ENCODE measurements at places on chromosomes 11 and 22. TPM values are rescaled to one million over a fixed set of nuclear protein-coding genes. Genes with fewer than 3 reads are reported as not detected.

Gene MGAT3
- total RNA-seq = 0.98 TPM

Gene TBX10
- total RNA-seq = not detected

Gene TRIM6
- total RNA-seq = 11.6 TPM

Gene GP1BB
- total RNA-seq = 1.6 TPM

Gene RBMXL2
- total RNA-seq = not detected

Gene CATSPERZ
- not detected for total RNA-seq

Gene CACNA1I
- not detected for total RNA-seq

Gene CELSR1
- total RNA-seq = 12.5 TPM

Gene EFCAB6
- 0.55 TPM for total RNA-seq

Gene GAS2
- total RNA-seq = 9.1 TPM

Gene PNPLA2
- total RNA-seq = 7.9 TPM

Gene GRIA4
- total RNA-seq = not detected

DNA sequence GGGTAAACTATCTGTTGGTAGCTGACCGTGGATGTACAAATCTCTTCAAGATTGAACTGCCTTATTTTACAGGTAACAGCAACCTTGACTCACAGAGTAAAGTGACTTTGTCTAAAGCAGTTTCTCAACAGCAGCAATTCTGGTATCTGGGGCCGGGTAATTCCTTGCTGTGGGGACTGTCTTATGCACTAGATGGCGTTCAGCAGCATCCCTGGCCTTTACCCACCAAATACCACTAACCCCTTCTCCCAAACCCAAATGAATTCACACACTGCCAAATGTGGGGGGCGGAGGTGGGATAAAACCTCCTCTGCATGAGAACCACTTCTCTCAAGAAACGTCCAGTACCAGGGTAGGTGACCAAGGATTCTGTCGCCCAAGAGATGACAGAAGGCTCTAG lies 1.7 kb upstream of the INCENP start:
- DNase-seq = peak; percentile 55

DNA sequence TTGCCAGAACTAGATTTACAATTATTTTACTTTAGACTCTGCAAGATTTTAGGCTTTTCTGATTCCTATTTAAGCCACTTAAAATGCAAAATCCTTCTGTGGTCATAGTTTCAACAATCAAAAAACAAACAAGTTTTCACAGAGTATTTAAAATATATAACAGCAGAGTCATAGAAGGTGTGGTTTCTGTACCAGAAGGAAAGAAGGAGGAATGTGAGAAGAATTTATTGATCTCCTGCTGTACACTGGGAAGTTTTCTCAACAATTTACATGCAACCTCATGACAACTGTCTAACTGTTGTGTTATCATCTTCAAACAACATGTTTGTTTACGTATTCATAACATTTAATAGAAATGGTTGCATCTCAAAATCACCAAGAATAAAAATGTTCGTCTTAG lies 102.3 kb upstream of the CEP126 start:
- DNase-seq = no peak

DNA sequence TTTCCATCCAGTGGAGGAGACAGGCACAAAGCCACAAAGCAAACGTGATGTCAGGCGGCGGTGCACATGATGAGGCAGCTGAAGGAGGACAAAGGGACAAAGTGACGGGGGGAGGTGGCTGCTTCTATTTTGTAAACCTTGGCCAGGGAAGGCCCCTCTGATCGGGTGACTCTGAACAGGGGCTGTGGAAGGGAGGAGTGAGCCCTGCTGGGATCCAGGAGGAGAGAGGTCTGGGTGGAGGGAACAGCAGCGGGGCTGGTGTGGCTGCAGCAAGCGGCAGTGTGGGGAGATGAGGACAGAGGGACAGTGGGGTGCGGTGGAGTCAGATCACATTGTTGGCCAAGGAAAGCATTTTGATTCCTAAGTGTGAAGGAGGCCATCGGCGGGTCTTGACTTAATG lies 36.7 kb downstream of the SHISAL1 start:
- no peak for DNase-seq

GRCh38 chr22:18979957-18980356 lies 43.9 kb upstream of the PRODH start:
- DNase-seq = no peak

GRCh38 chr11:46694072-46694471 lies 6.3 kb downstream of the ARHGAP1 start:
- DNase-seq = no peak

DNA sequence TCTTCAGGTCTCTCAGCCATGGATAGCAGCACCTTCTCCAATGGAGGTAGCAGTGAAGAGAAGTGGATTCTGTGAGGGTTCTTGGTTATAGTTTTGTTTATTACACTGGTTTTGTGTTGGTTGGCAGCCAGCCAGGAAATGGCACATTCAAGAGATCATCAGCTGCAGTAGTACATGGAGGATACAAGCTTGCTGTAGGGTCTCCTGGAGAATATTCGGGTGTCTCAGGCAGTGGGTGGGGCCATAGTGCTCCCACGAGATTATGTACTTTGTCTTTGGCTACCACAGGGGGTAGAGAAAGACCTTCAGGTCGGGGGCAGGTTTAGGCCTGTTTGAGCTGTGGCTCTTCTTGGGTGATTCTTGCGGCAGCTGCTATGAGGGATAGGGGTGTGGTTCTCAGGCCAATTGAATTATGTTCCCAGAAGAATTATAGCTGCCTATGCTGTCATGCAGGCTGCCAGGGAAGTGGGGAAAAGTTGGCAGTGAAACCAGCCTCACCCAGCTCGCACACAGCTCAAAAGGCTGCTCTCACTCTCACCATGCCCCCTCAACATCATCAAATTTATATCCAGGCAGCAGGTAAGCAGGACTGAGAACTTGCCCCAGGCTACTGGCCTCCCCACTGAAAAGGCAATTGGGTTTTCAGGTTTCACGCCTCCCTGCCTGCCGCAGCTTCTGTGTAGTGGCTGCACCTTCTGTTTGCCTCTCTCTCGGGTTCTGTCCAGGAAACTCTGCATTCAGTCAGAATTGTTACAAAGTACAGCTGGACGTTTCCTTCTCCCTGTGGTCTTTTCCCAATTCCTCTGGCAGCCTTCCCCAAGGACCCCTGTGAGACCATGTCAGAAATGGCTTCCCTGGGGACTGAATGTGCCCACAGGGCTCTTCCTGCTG lies 435.5 kb downstream of the LUZP2 start:
- DNase-seq = no peak

- no peak for DNase-seq
Observed at GRCh38 chr22:33056108-33056507, 2.1 kb downstream of the SYN3 start.

- no peak for DNase-seq
Observed at GRCh38 chr11:62306227-62306626, 7.4 kb upstream of the SCGB1D4 start.

- no peak for DNase-seq
Observed at GRCh38 chr11:36487619-36488018, 22.5 kb downstream of the TRAF6 start.

GRCh38 chr22:43448048-43448447 lies 36.2 kb downstream of the MPPED1 start:
- DNase-seq = no peak

- no peak for DNase-seq
Observed at GRCh38 chr22:49328630-49329405, 498.9 kb downstream of the BRD1 start.

- no peak for DNase-seq
Observed at GRCh38 chr11:90294526-90294925, 71.7 kb upstream of the CHORDC1 start.

DNA sequence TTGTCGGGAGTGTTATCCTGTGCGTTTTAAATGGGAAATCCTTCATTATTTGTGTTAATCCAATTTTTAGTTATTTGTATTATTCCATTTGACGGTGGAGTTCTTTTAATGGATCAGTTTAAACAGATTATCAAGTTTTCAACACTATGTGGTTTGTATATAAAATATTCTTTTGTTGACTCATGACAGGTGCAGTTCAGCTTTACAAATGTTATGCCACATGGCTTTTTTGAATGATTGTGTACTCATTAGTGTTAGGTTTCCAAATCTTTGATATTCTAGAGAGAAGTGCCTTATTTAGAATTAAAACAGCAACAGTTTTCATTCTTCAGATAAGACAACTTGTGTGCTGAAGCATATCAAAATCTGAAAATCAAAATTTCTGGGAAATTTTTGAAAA lies 2.4 kb downstream of the JAM3 start:
- DNase-seq = no peak

GRCh38 chr22:44454113-44454769 lies 43.8 kb downstream of the RTL6 start:
- no peak for DNase-seq

- DNase-seq = no peak
Observed at GRCh38 chr11:42762348-42762747, 549.4 kb upstream of the API5 start.

GRCh38 chr11:73229896-73230875 lies 12.1 kb downstream of the P2RY2 start:
- no peak for DNase-seq

- DNase-seq = no peak
Observed at GRCh38 chr11:108961095-108961494, 296.2 kb downstream of the DDX10 start.
